ENCODE measurements at places on chromosomes 1 and 21.

GRCh38 chr1:34918977-34919561 lies 10.4 kb downstream of the DLGAP3 start:
- DNase-seq: no peak

DNA sequence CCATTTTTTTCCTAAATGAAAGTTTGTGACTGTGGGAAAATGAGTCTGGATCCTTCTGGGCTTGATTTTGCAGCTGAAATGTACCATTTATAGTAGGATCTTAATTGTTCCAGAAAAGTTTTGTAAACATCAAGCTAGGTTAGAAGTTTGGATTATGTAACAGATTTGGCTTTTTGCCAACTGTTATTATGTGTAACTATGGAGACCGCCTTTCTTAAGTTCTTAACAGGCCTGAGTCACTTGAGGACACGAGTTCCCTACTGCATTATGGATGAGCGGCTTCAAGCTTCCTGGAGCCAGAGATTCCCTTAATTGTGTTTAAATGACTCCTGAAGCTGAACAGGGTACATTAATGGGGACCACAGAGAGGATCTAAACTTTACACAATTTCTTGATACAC lies 22.2 kb downstream of the SLC25A33 start:
- DNase-seq: peak; percentile 74

DNA sequence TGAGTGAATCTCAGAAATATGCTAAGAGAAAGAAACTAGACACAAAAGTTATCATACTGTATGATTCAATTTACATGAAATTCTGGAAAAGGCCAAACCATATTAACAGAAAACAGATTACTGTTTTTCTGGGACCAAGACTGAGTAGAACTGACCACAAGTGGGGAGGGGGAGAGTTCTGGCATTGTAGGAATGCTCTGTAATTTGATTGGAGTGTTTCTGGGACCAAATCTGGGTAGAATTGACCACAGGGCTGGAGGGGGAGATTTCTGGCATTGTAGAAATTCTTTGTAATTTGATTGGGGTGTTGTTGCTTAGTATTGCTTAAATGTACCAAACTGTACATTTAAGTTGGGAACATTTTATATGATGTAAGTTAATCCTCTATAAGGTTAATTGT lies 3.4 kb upstream of the OR10K1 start:
- peak; percentile 24 for DNase-seq

DNA sequence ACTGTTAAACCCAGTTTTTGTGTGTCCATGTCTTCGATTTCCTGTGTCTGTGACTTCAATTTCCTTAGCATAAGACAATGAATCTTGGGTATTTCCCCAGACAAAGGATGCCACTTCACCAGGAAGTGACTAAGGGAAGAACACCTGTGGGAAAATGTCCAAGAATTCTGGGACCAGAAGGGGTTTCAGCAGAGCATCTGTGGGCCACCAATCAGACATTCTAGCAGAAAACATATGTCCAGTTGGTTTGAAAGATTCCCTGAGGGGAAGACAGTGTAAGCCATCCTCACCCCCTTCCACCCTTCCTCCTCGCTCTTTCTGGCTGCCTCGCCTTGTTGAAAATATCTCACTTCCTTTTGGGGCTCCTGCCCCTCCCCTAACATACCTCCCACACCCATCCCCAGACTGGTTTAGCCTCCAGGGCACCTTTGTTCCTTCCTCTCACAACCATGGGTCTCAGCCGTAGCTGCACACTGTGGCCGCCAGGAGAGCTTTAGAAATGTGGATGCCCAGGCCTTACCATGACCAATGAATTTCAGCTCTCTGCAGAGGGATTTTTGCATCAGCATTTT lies 25.5 kb upstream of the IFNAR1 start:
- DNase-seq: no peak

DNA sequence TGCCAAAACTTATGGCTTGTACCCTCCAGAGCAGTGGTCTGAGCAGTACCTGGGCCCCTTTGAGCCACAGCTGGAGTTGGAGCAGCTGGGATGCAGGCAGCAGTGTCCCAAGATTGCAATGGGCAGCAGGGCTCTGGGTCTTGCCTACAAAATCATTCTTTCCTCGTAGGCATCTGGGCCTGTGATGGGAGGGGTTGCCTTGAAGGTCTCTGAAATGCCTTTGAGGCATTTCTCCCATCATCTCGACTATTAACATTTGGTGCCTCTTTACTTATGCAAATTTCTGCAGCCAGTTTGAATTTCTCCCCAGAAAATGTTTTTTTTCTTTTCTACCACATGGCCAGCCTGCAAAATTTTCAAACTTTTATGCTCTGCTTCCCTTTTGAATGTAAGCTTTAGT lies 31.0 kb upstream of the TSPAN2 start:
- no peak for DNase-seq

DNA sequence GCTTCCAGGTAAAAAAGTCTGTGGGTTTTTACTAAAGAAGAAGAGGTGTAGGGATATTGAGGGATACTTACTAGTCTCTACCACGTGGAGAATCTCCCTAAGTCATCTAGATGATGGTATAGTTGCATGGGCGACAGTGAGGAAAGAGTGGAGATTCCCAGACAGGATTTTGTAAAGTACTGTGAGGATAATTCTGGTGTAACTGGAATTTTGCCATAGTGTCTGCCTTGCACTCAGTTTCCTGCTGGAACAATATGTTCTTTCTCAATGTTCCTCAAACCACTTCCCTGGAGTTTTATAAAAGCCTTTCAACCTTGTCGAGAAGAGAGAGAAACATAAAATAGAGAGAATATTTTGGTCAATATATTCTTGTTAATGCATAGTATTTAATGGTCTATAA lies 95.1 kb upstream of the WLS start:
- DNase-seq: no peak

All from urothelium cell line (cell line).